H1 (cell line): ENCODE measurements at places on chromosomes 4 and X.

DNA sequence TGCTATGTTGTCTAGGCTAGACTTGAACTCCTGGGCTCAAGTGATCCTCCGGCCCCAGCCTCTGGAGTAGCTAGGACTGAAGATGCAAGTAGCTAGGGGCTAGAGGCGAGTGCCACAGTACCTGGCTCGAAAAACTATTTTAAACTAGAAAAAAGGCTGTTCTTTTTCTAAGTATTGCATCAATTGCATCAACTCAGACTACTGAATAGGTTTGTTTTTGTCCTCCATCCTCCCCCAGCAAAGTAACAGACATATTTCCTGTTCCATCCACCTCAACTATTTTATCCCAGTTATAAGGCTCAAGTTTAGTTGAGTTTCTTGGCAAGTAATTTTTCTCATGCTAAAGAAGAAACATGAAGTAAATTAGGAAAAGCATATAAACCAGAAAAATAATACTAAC is 4.1 kb downstream of the SH3RF1 start:
- no peak for DNase-seq

GRCh38 chr4:163527172-163527571 is 32.7 kb downstream of the TMA16 start:
- DNase-seq = no peak

GRCh38 chr4:123507376-123507775 is 110.8 kb downstream of the SPRY1 start:
- no peak for DNase-seq

DNA sequence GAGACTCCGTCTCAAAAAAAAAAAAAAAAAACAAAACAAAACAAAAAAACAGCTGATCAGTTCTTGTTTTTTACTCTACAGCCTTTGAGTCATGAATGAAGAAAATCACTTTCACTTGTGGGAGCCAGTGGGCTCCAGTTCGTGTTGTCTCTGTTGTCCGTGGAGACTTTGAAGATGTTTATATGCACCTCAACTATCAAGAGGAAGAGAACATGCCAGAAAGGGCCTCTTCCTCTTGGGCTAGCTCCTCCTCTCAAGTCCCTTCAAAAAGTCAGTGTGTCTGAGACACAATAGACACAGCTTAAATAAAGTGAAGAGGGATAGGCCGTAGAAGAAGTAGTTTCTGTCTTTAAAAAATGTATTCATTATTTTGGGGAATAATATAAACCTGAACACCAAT is 182.7 kb downstream of the KDR start:
- no peak for DNase-seq

DNA sequence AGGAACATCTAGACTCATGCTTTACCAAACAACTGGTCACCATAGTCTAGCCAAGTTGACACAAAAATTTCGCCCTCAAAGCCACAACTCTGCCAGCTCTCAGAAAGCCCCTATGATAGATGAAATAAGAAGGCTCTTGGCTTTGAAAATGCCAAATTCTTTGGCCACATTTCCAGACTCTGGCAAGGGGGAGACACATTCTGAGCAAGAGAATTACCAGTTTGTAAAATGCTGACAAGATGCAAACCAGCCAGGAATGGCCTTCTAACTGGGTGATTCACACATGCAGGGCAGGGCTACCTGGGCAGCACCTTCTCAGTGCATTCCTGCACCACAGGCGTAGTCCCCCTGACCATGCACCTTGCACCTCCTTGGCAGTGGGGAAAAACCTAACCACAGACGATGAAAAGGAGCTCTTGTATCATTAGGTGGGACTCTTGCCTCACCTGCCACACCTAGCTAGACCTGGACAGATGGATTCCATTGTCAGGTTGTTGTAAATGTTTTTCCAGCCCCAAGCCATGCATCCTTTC is 77.4 kb upstream of the CPEB2 start:
- DNase-seq = no peak
